Posterior cingulate gyrus (tissue), 11 donors: ENCODE measurements at places on chromosomes 1 and 21.

DNA sequence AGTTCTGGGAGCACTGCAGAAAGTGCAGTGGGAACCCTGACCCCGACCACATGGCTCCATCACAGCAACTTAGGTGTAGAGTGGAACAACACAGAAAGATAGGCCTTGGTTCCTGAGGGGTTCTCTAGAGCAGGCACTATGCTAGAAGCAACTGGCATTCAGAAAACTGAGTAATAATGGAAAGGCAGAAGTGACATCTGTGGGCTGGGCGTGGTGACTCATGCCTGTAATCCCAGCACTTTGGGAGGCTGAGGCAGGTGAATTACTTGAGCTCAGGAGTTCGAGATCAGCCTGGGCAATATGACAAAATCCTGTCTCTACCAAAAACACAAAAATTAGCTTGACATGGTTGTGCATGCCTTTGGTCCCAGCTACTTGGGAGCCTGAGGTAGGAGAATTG, 5.3 kb downstream of the MRPS15 start:
- DNase-seq, result no peak

DNA sequence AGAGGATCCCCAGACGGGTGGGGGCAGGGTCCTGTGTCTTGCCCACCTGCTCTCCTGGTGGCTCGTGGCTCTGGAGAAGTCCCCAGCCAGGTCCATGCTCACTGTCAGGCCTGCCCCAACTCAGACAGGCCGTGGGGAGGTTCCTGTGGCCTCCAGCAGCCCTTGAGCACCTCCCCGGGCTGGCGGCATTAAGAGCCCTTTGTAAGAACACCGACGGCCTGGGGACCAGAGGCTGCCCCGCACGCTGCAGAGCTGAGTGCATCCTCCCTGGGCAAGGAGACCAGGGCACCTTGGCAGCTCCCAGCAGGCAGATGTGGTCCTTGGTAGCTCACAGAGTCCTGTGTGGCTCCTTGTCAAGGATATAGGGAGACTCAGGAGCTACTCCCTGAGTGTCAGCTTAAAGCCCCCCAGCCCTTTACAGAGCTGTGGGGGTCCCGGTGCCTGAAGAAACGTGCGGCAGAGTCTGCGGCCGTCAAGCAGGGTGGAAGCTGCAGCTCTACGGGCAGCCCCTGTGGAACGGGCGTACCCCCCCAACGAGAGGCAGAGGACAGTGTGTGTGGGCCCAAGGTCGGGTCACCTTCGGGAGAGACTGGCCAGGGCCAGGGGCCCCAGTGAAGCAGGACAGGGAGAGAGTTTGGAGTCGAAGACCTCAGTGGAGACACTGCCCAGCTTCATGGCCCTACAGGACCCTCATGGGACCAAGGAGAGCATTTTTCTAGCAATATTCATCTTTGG, 118.6 kb downstream of the PRDM16 start:
- no peak for DNase-seq

DNA sequence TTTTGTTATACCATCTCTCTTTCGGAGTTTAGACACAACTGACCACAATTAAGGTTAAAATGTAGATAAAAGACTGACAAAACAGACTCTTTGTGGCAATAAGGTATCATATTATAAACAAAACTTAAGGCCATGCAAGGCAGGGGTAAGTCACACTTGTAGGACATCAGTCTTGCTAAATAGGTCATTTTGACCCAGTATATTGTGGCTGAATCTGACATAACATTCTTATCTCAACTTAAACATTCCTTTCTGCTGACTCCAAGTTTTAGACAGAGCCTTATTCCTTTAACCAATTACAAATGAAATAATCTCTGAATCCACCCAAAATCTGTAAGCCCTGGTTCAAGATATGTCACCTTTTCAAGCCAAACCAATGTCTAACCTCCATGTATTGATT, 733.4 kb upstream of the B3GALT2 start:
- no peak for DNase-seq

DNA sequence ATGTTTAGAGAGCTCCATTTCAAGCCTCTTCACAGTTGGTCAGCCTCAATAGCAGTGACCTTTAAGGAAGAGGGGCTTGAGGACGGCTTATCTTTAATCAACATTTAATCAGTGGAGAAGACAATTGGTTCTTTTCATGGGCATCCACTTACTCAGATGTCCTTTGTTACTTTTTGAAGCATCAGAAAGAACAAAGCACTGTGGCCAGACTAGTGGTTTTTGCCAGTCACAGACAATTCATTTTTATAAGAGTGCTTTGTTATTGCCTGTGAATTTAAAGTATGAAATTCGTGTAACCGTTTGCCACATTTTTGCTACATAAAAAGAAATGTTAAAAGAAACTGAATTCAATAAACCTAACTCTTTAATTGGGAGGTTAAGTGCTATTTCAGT, 222.8 kb downstream of the TPR start:
- DNase-seq, result no peak

GRCh38 chr1:240254006-240254405, 162.3 kb downstream of the FMN2 start:
- DNase-seq, result no peak
